ENCODE measurements at places on chromosomes 7 and 10.

- DNase-seq = no peak
These were observed 90.2 kb downstream of the TMEM26 start for GRCh38 chr10:61363006-61363405.

DNA sequence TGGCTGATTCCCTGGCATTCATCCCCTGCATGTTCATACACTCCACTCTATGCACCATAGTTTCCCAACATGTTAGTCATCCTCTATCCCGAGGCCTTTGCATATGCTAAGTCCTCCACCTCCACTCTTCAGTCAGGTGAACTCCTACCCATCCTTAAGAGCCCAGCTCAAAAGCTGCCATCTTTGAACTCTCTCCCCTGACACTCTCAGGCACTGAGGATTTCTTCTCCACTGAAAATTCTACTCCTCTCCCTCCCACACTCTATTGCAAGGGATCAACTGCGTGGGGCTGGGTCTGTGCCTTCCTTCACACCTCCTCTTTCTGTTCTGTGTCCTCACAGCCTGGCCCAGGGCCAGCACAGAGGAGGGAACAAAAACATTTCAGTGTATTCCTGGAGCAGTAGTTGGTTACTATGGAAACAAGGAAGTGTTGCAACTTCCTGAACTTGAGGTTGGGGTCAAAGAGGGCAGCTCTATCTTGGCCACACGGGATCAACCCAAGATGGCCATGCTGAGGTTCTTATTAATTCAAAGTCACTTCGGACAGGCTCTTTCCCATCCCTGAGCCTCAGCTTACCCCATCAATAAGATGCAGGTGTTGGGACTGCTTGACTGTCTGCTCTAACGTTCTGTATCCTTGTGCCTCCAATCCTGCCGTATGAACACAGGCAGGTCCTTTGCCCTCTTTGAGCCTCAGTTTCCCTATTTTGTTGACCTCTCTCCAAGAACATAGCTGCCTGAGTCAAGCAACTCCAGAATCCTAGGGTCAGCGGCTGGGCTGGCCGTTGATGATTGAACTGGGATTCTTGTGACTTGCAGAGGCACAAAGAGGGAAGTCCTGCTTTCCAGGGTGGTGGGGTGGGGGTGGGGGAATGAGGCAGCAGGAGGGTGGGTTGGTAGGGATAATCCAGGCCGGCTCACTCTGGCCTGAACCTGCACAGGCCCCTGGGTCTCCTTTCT, 15.5 kb downstream of the ZMIZ1 start:
- no peak for DNase-seq

GRCh38 chr7:88322151-88322550, 15.5 kb upstream of the STEAP4 start:
- no peak for DNase-seq

DNA sequence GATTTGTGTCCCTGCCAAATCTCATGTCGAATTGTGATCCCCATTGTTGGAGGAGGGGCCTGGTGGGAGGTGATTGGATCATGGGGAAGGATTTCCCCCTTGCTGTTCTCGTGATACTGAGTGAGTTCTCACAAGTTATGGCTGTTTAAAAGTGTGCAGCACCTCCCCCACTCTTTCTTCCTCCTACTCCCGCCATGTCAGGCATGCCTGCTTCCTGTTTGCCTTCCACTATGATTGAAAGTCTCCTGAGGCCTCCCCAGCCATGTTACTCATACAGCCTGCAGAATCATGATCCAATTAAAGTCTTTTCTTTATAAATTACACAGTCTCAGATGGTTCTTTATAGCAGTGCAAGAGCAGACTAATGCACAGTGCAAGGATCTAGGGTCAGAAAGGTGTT, 75.4 kb downstream of the CALD1 start:
- no peak for DNase-seq

DNA sequence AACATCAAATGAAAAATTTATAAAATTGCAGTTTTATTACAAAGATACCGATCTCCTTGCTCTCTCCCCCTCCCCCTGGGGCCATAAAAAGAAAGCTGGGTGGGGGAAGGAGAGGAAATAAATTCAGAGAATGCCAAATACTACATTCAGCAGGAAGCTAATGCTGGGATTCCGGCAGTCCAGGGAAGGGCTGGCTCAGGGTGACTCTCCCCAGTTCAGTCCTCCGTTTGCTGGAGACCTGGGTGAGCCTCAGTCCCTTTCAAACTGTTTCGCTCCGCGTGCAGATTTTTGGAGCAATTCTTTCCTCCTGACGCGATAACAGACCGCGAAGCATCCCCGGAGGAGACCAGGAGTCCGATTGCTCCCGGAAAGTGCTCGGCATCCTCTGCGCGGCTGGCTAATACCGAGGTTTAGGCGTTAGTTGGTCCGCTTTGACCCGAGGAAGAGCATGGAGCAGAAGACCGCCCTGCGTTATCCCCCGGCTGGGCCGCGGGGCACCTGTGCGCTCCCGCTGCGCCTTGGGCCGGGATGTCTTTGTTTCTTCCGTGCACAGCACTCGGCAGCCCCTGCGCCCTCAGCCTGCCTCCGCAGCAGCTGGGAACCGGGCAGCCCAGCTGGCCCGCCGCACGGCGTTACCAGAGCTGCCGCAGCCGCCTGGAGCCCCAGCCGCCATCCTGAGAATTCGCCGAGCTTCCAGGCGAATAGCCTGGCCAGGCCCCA, 3.9 kb upstream of the HOXA2 start:
- peak; percentile 88 for DNase-seq

GRCh38 chr10:95553674-95554073, 7.5 kb downstream of the SORBS1 start:
- DNase-seq = no peak

GRCh38 chr7:144957998-144958397, 122.1 kb upstream of the TPK1 start:
- DNase-seq = no peak

- no peak for DNase-seq
These were observed 27.6 kb downstream of the SPAG6 start for GRCh38 chr10:22372917-22373316.

GRCh38 chr7:8205537-8205936, 56.4 kb downstream of the ICA1 start:
- no peak for DNase-seq

DNA sequence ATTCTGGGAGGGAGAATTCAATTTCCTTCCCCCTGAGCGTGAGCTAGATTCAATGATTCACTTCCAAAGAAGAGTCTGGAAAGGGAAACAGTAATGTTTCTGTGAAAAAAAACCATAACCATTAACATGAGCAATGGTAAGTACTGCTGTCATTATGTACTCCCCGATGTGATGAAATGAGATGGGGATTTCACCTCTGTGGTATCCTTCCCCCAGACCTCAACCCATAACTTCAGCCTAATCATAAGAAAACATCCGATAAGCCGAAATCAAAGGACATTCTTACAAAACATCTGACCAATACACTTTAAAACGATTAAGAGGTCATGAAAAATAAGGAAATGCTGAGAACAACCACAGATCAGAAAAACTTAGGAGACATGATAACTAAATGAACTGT, 27.2 kb downstream of the EZH2 start:
- DNase-seq = no peak

- no peak for DNase-seq
These were observed 46.1 kb downstream of the CABCOCO1 start for GRCh38 chr10:61708846-61709245.

GRCh38 chr10:71251319-71251718, 38.9 kb downstream of the UNC5B start:
- DNase-seq = no peak

DNA sequence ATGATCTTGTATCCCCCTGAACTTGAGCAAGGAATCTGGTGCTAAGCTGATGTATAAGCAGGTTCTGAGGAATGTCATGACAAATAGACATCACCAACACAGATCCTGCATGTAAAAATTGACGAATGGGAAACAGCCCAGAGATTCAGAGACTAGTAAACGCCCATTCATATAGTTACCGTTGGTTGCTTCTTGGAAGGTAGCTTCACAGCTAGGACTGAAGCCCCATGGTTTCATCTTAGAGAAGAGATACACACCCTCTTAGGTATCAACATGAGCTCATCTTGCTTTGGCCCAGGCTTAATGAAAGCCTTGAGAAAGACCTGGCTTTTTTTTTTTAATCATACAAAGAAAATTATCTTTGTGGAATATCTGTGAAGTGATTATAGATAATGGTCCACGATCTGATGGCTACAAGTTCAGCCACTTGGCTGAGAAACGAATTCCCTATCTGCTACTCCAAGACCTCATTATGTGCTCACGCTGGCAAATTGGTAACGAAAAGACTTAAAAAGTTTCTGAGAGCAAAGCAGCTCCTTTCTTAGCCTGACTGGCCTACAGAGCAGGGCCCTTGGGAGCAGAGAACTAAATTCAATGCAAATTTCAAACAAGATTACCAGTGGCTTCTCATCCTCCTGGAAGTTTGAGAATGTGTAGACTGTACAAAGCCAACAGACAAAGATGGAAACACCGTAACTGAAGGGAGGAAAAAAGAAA, 181.1 kb downstream of the NRP1 start:
- no peak for DNase-seq

DNA sequence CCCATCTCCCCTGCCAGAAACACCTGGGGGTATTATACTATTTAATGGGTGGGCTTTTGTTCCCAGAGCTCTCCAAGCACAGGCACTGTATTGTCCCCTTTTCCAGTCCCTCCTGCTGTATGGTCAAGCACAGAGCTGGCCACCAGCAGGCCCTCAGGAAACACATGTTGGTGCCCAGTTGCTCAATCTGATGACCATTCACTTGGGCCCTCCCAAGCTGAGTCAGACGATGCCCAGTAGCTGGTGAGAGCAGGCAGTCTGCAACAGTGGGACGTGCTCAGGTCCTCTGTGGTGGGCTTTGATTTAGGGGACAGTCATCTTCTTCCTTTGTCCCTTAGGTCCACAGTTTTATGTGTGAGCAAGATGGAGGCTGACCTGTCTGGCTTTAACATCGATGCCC, 11.8 kb downstream of the SFXN2 start:
- no peak for DNase-seq

- DNase-seq = no peak
These were observed 27.4 kb downstream of the THSD7A start for GRCh38 chr7:11804621-11805020.

DNA sequence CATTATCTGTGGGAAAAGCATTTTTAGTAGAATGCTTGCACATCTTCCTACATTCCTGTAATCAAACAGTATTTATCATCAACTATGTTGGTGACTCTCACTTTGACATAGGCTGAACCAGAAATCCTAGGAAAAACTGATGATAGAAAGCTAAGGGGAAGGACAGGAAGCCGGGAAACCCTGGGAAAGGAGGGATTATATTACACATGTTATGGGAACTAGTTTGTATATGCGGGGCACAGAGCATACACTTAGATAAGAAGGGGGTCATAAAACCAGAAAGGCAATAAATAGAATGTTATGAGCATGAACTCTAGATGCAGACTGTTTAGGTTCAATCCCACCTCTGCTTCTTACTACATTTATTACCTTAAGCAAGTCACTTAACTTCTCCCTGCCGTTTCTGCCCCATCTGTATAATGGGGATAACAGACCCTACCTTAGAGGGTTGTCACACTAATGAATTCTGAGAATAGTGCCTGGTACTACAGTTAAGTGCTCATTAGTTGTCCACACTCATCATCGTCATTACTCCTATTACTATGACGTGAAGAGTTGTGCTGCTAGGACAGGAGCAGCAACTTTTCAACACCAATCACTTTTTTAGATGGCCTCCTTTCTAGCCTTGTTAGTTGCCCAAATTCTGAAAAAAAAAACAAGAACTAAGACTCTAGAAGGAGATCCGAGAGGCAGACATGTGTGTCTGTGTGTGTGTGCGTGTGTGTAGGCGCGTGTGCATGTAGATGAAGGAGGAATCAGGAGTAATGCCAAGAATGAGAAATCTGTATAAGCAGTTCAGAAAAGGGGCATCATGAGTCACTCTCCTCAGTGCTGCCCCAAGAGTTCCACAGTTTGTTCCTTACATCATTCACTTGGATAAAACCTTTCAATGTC, 52.2 kb downstream of the KMT2C start:
- DNase-seq = no peak

DNA sequence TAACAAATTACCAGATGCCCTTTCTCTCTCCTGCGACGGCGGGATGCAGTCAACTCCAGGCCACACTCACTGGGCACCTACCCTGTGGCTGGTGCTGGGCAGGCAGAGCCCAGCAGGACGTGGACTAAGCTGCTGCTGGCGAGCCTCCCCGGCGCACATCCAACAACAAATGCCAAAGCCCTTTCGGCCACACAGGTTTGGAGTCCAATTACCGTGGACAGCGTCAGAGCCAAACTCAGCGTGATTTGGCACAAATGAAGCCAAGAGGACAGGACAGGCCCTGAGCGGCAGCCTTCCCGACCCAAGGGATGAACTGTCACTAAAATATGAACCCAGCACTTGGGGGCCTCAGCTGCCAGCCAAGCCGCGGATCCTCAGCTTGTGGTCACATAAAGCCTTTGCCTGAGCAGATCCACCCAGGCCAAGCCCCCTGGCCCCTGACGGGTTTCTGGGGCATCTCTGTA, 28.4 kb downstream of the DAGLB start:
- DNase-seq = no peak

DNA sequence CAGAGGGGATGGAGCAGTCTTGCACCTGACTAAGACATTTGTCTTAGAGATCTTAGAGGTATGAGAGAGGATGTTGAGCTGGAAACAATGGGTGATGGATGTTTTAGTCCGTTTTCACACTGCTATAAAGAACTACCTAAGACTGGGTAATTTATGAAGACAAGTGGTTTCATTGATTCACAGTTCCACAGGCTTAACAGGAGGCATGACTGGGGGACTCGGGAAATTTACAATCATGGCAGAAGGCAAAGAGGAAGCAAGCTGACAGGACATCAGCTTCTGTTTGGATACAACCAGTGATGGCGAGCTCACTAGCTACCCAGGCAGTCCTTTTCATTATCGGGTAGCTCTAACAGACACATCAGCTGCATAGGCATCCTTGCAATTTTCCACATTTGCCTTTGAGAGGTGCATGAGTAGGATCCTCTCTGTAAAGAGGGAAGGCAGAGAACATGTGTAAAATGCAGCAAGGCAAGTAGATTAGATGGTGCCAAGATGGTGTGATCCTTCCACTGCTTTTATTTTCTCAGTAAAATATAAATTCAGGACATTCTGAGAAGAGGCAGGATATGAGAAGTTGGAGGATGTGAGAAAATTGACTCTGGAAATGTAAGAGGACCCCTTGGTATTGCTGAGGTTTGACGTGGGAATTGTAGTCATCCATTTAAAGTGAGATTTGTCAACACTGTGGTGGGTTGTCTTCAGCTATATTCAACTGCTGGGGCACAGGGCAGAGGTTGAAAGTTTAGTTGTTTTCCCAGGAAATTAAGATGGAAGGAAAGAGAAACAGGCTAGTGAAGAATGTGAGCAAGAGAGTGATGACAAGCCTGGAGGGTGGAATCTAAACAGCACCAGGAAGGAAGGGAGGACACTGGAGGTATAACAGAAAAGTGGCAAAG, 1140.0 kb upstream of the AUTS2 start:
- no peak for DNase-seq

- no peak for DNase-seq
These were observed 279.4 kb upstream of the IMMP2L start for GRCh38 chr7:111841596-111842205.

DNA sequence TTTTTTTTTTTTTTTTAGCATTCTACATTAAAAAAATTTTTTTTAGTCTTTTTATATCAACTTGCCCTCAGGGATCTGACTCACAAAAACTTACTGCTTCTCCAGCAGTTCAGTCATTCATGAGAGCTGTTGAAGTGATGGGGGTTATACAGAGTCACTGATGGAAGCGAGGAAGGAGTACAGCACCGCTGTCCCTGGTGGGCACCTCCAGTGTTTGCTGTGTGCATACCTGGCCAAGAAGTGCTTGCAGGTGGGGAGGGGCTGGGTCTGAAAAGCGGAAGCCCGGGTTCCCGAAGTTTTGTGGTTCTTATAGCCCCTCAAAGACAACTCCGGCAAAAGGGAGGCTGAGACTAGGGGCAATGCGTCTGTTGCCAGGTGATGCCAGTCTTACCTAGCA, 46.2 kb downstream of the MINDY4 start:
- DNase-seq = no peak

- DNase-seq = no peak
These were observed 568.7 kb upstream of the LRRN3 start for GRCh38 chr7:110522061-110522760.

Measured in right kidney (tissue), 9 donors.